ENCODE measurements at places on chromosomes 2 and 18. TPM values are rescaled to one million over a fixed set of nuclear protein-coding genes. Genes with fewer than 3 reads are reported as not detected.

TMEM182 gene
- polyA plus RNA-seq, result 8.9 TPM

MATN3 gene
- 3.0 TPM for polyA plus RNA-seq

NYAP2 gene
- 0.08 TPM for polyA plus RNA-seq

IL36B gene
- polyA plus RNA-seq, result not detected

DPP4 gene
- 117 TPM for polyA plus RNA-seq

RBKS gene
- 7.9 TPM for polyA plus RNA-seq

MYO1B gene
- polyA plus RNA-seq, result 116 TPM

KRTCAP3 gene
- 7.6 TPM for polyA plus RNA-seq

GRCh38 chr2:14306268-14306861 is 326.2 kb upstream of the LRATD1 start:
- DNase-seq, result no peak

DNA sequence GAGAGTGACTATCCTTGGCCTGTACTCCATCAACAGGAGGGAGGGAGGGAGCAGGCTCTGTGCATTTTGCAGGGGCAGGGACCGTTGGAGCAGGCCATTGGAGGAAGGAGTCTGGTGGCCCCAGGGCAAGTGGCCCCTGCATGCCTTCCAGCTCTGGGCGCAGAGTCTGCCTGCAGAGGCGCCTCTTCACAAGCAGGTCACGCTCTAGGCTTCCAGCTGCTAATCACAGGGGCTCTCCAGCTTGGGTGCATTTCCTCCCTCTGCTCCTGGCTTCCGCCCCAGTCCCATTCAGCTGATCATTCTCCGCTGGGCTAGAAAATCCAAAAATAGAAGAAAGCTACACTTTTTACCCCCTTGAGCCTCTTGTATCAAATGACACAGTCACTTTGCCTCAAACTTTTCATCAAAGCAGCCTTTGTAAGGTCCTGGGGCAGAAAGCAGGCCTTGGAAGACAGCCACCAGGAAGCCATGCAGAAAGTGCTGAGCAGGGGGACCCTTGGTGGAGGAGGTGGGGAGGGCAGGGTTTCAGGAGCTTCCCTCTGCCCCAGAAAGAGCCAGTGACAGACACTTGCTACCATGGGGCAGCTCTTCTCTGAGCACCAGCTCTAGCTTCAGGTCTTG is 11.3 kb downstream of the TMEM247 start:
- no peak for DNase-seq

GRCh38 chr2:140154706-140155105 is 1374.5 kb upstream of the NXPH2 start:
- DNase-seq, result no peak

DNA sequence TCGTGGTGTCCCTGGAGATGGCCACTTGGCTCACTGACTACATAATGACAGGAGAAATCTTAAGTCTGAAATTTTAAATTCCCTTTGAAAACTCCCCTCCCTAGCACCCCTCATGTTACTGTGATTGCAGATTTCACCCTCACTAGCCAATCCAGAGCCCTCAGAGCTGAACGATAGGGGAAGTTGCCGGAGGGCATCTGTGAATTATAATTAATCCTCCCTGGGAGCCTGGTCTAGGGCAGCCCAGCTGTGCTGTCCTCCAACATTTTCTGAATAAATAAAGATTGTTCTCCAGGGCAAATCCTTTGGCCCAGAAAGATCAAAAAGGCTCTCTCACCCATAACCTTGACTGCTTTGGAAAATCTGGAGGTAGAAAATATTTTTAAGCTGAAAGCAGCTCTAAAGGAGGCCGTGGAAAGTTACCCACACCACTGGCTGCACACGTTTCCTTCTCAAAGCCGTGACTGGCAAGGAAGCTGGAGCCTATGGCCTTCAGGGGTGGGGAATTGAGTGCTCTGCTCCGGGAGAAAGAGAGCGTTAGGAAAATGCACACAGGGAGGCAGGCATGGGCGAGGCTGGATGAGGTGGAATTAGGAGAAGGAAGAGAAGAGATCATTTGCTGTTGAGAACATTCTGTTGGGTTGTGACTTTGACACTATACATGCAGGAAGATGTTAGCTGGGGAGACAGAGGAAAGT is 68.9 kb upstream of the CNGA3 start:
- no peak for DNase-seq

DNA sequence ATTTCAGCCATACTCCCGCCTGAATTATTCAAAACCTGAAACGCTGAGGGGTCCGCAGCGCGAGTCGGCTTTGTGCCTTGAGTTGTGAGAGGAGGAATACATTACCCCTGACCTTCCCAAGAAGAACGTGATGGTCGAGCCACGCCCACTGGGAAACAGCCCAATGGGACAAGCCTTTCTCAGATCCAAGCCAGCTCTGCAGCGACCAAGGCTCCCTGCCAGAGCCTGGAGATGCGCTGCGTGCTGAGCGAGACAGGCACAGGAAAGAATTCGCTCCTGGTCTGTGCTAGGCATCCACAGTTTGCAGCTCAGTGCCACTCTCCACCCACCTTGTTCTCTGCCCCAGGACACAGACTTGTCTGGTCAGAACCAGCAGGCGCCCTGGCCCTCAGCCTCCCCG is 74.1 kb upstream of the GLI2 start:
- no peak for DNase-seq

DNA sequence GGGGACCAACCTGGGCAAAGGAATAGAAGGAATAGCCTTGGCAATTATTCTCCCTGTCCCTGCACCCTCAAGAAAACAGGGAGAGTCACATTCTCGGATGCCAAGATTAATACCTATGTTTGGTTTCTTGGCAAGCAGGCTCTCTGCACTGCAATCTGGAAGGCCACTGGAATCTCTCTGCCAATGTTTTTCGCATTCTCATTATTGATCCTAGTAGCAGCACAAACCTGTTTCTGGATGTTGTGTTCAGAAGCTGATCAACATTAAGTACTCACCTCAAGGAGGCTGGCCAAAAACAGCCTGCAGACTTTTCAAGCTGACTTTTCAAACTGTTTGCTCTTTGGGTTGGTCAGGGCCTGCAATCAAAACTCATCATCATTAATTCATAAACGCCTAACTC is 62.2 kb downstream of the CLHC1 start:
- no peak for DNase-seq

DNA sequence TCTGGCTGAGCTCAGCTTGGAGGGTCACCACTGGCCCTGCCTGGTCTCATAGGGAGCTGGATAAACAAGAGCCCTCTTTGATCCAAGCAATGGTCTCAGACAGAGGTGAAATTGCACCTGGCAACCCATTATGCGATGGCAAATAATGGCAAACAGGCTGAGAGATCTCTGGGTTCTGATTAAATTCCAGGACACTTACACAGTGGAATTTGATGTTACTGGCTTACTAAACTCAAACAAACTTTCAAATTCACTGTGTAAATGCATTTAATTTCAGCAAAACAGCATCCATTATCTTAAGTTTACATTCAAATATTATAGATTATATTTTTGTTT is 19.5 kb upstream of the STAT4 start:
- no peak for DNase-seq

GRCh38 chr2:38146907-38147307 is 71.0 kb upstream of the CYP1B1 start:
- DNase-seq, result no peak

DNA sequence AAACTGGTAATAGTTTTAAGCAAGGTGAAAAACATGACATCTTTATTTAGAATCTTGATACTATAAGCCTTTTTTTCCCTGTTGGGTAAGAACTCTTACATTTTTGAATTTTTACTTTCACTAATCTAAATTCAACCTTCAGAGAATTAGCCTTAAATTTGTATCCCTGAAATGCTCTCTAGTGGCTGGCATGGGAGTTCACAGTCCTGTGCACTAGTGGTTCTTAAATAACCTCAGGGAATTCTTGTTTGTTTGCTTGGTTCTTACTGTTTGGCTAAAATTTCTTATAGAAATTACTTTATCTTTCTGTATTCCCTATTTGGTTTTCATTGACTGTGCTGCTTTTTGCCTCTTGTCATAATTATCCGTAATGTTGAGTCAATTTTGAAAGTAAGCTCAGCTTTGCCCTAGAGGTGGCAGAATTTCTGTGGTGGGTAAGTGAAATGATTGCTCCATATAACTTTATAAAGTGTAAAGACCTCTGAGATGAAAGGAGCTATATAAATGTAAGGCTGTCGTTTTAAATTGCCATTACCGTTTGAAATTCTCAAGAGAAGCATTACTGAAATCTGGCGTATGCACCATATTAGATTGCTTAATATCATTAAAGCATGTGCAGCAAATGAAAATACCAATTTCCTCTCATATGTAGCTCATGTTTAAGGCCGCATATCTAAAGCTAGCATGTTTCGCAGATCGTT is 391.3 kb upstream of the FIGN start:
- no peak for DNase-seq

DNA sequence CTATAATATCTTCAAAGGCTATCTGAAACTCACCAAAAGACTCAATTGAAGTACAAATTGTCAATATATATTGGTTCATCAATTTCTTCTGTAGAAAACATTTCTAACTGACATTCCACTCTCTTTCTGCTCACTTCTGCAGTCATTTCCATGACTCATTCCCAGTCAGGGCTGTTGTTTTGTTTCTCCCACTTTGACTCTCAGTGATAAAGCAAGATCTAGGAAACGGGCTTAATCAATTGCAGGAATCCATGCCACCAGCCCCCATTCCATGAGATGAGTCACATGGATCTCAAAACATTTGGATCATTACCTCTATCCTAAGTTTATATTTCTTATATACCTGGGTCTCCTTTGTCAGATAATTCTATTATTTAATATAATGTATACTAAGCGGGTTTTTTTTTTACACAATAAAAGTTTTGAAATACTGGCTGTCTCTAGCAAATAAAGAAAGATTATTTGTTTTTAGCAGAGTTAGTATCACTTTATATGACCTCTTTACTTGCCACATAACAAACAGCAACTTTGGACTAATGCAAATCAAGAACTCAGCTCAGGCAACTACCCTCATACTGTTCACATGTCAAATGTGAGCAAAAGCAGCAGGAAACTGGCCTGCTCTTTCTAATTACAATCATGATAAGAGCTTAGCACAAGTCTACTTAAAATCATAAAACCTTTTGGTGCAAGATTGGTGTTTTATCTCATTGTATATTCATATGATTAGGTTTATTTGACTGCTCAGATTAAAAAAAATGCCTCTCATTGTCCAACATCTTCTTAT is 251.1 kb upstream of the PIK3C3 start:
- no peak for DNase-seq

DNA sequence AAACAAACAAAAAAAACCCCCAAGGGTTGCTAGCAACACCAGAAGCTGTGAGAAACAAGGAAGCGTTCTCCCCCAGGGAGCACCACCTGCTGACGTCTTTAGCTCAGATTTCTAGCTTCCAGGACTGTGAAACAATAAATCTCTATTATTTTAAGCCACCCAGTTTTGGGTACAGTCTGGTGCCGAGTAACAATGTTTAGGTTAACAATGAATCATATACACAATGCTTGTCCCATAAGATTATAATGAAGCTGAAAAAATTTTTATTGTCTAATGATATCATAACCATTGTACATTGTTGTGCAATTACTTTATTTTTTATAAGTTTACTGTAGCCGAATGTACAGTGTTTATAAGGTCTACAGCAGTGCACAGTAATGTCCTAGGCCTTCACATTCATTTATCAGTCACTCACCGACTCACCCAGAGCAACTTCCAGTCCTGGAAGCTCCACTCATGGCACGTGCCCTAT is 72.1 kb upstream of the CAB39 start:
- DNase-seq, result no peak

GRCh38 chr2:106956879-106957278 is 70.9 kb upstream of the ST6GAL2 start:
- no peak for DNase-seq
